ENCODE measurements at places on chromosomes 6 and 20. TPM values are rescaled to one million over a fixed set of nuclear protein-coding genes. Genes with fewer than 3 reads are reported as not detected.

DNA sequence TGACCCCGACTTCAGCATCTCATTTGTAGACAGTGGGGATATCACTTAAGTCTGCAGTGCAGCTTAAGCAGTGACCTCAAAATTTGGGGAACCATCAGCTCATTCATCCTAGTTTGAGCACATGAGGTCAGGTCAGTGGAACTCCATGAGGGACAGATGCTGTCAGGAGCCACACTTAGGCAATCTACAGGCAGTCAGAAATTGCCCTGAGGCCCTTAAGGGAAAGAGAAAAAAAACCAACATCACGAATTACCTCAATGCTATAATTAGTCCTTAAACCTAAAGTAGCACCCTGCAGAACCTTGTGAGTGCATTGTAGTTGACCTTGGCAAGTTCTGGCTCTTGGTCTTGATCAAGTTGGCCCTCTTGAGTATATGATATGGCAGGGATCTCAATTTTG lies 21.1 kb downstream of the TMEM74B start:
- no peak for DNase-seq

- no peak for DNase-seq
These were observed 202.3 kb downstream of the GMPR start for GRCh38 chr6:16440636-16441212.

DNA sequence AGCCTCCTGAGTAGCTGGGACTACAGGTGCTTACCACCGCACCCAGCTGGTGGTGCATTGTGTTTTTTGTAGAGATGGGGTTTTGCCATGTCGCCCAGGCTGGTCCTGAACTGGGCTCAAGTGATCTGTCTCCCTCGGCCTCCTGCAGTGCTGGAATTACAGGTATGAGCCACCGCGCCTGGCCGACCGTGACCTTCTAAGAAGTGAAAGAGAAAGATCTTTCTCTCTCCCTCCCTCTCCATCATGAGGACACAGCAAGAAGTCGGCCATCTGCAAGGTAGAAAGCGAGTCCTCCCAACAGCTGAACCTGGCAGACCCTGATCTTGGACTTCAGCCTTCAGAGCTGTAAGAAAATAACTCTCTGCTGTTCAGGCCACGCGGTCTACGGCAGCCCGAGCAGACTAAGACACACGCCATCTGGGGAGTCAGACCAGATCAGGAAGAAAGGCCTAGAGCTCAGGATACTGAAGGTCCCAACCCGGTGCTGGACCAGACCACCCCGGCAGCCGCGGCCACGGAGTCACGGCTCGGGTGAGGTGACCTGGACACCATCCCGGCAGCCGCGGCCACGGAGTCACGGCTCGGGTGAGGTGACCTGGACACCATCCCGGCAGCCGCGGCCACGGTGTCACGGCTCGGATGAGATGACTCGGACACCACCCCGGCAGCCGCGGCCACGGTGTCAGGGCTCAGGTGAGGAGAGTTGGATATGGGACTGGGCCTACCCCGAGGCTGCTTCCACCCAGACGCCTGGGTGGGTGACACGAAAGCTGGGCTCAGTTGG lies 9.6 kb downstream of the GMEB2 start:
- DNase-seq, result no peak

DNA sequence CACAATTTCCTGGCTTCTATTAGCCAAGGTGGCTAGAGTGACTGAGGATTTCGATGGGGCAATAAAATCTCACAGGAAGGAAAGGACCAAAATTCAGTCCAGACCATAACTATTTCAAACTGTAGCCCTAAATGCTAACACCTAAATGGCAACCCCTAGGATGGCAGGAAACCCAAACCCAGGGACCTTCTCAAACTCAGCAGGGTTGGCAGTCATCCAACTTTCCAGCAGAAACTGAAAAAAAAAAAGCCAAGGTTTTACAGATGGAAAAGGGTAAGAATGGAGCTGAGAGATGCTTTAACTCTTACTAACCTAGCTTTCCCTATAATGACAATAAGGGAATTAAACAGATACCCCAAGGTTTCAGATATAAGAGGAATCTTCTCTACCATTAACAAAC lies 10.5 kb downstream of the IBTK start:
- DNase-seq, result no peak

DNA sequence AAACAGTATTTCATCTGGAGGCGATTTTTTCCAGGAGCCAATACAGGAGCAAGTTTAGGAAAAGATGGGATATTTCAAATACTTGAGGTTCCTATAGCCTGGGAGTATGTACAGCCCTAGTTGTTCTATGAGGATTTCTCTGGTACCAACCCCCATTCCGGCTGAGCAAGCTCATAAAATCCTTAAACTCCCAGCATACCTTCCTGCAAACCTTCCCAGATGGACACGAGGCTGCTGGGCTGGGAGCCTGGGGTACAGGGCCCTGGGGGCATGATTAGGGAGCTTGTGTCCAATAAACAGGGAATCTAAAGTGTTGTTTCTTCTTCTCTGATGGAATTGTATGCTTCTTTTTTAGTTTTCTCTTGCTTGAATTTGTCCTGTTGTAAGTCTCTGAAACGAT lies 1.5 kb downstream of the PRRC2A start:
- peak; percentile 42 for DNase-seq

- no peak for DNase-seq
These were observed 453 bp downstream of the CEP57L1 start for GRCh38 chr6:109095835-109096084.

DNA sequence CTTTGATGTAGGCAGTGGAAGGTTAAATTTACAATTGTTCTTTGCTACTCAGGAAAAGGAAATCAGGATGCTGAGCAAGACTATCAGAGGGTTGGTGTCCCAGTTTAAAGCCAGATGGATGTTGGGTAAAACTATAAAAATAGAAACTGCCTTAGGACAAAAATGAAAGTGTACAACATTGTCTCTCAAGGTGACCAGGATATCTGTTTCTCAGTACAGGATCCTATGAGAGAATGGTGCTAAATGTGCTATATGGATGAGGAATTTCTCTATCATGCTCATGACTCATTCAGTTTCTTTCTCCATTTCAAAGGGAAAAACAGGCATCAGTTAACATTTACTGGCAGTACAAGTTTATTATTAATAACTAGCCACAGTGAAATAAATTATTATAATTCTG lies 534.2 kb upstream of the GJE1 start:
- DNase-seq, result no peak

DNA sequence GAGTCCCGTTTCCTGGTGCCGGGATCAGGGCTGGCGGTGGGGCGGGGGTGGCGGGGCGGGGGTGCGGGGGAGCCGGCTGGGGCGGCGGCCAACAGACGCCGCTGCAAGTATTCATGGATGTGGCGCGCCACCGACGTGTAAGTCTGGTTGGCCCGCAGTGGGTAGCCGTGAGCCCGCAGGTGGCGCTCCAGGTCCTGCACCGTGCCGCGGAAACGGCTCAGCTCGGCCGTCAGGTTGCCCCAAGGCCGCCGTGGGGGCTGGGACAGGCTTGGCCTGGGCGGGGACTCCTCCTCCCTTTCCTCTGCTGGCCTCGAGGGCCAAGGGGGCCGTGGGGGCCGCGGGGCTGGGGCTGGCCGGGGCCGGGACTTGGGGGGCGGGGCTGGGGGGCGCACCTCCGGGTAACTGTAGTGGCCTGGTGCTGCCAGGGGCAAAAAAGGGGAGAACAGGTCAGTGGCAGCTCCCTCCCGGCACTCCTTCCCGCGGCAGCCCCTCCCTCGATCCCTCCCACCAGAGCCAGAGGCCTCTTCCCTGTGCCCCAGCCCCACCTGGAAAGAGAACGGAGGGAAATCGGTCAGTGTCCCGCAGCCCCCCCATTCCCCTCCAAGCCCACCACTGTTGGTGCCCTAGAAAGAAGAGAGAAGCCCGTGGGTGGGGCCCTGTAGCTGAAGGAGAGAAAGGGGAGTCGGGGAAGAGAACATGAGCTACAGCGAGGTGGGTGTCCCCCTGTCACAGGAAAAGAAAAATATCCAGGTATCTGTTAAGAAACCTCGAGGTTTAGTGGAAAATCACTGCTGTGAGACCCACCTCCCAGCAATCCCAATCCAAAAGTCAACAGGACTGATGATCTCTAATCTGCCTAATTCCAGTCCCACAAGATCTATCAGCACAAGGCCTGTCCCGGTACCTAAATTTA lies 21.3 kb downstream of the TNXB start:
- peak; percentile 57 for DNase-seq

The MLN gene
- not detected for total RNA-seq

The CST2 gene
- not detected for total RNA-seq

The ADGRF5 gene
- 0.21 TPM for total RNA-seq

The TMEM244 gene
- not detected for total RNA-seq
